Left lobe of liver (tissue), 2 donors: ENCODE measurements at places on chromosomes 13 and 19.
A peak's percentile ranks its signal among the peaks of the same experiment; 100 is the strongest.

- peak; percentile 84 for DNase-seq
These were observed 4.8 kb upstream of the TM9SF2 start for GRCh38 chr13:99496184-99497142.

- no peak for DNase-seq
These were observed 64.8 kb upstream of the GPR183 start for GRCh38 chr13:99371956-99372355.

DNA sequence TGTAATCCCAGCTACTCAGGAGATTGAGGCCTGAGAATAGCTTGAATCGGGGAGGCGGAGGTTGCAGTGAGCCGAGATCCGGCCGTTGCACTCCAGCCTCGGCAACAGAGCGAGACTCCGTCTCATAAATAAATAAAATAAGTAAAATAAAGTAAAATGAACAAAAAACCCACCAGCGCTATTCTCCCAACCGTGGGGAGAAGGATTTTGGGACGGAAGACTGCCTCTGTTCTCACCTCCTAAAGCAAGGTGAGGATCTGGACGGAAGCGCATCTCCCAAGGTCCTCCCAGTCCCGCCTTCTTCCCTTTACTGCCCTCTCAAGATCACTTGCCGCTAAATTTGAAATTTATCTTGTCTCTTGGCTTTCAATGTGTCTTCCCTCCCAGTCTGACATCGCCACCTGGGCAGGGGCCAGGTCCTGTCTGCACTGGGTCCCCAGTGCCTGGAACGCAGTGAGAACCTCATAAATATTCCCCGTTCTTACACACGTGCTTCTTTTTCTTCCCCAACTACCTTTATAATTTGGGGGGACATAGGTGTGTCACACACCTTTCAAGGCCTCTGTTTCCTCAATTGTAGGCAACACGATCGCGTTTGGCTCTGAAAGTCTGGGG is 1.2 kb upstream of the DNAJB1 start:
- DNase-seq = no peak

DNA sequence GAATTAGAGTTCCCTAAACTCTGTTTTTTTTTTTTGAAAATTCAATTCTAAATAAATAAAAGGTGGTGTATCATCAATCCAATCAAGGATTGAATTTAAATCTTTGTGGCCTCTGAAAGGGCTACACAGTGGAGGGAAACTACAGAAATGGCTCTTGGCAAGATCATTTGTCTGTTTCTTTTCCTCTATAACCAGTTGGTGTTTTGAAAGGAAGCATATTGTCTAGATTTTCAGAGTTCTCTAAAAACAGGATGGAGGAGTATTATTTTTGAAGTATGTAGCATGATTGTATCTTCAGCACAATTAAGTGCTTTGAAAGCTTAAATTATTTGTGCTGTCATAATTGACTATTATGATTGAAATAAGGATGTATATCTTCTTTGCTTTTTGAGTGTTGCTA is 29.8 kb downstream of the WASF3 start:
- no peak for DNase-seq

DNA sequence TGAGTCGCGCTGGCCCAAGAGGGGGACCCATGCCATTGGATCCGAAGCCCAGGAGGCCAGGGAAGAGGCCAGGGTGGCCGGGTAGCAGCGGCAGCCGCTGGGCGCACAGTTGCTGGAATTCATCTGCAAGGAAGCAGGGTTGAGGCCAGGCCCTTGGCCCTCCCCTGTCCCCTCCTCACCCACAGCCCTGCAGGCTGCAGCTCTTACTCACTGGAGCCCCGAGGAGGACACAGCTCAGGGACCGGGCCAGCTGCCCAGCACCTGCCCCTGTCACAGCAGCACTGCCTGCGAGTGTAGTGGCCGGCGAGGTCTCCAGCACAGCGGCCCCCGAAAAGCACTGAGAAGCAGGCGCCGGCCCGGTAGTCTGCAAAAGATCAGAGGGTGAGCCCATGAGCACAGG is 11.2 kb downstream of the FBN3 start:
- DNase-seq = no peak

DNA sequence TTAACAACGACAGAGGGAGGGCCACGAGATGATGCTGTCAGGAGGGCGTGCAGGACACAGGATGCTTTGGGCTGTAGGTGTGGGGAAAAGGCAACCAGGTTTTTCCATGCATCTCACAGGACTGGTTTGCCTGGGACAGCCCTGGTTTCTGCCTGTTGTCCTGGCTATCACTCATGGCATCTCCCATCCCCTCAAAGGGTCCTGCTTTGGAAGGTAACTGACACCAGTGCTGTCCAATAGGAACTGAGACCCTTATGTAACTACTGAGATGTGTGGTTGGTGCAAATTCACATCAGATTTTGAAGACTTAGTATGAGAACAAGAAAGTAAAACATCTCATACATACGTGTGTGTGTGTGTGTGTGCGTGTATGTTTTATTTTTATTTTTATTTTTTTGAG is 144.2 kb downstream of the URI1 start:
- no peak for DNase-seq

- no peak for DNase-seq
These were observed 549.2 kb upstream of the KLF12 start for GRCh38 chr13:74683411-74683810.

DNA sequence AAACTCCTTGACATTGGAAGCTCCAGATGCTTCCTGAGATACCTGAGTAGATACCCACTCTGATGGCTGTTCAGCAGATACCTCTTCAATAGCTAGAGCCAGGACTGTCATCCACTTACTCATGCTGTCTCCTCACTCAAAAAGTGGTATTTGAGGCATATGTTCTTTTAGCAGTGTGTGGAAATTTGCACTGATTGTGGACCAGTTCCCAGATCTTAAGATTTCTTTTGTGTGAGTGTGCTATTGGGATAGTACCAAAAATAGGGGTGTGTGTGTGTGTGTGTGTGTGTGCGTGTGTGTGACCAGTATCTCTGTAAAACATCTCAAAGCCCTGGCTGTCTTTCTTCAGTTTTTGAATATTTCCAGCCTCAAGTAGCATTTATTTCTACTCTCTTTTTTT is 108.3 kb downstream of the SLITRK5 start:
- no peak for DNase-seq

DNA sequence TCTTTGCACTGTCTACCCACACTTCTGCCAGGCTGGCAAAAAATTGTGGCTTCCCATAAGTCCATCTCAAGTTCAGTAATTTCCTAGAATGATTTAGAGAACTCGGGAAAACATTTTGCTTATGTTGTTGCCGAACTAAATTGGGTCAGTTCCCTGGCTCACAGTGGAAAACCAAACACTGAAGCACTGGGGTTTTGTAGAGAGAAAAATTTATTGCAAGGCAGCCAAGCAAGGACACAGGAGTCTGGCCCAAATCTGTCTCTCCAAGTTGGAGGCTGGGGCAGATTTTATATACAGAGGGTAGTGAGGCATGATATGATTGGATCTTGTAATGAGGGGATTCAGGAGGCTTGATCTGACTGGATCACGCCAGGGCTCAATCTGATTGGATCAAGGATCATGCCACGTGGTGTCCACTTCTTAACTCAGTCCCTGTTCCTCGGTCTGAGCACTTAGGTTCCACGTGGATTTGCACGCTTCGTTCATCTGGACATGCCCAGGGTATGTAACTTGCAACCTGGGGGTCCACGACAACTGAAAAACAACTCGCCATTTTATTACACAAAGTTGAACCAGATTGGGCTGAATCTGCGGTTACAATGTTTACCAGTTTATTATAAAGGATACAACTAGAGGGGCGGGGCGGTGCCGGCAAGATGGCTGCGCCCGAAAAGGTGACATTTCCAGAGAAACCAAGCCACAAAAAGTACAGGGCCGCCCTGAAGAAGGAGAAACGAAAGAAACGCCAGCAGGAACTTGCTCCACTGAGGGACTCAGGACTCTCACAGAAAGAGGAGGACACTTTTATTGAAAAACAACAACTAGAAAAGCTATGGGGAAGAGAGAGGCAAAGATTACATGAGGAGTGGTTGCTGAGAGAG is 7.3 kb downstream of the CD209 start:
- no peak for DNase-seq

GRCh38 chr13:35164324-35164932 is 222.4 kb downstream of the NBEA start:
- no peak for DNase-seq

GRCh38 chr19:18422530-18423191 is 3.5 kb downstream of the SSBP4 start:
- no peak for DNase-seq

GRCh38 chr19:45117671-45118070 is 24.7 kb downstream of the PPP1R37 start:
- no peak for DNase-seq

DNA sequence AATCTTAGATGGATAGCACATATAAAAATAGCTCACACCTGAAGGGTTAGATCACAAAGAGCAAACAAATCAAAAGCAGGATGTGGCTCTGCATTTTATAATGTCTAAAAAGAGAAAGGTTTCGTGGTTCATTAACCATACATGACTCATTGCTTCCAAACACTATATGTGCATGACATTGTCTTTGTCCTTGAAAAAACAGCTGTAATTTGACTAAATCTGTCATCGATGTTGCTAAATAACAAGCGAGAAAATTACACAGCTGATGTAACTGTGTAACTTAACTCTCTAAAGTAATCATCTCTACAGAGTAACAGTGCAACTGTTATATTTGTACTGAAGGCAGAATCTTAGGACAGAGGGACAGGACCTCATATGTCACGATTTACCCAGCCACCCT is 383.1 kb upstream of the GPC6 start:
- DNase-seq = no peak

DNA sequence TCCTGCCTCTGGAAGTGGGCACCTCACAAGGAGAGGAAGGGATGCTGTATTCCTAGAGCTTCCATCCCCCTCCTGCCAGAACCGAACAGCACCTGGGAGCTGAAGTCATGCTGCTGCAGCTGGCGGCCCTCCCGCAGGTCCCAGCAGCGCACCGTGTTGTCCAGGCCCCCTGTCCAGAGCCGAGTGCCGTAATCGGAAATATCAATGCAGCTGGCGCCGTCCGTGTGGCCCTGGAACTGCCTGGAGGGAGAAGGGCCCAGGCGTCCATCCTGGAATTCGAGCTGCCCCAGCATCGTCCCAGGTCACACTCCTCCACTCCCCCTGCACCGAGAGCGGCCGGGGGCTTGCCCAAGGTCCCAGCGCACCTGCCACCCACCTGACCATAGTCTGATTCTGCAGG is 23.7 kb downstream of the TLE2 start:
- no peak for DNase-seq

- DNase-seq = no peak
These were observed 16.3 kb upstream of the PTBP1 start for GRCh38 chr19:780935-781334.

DNA sequence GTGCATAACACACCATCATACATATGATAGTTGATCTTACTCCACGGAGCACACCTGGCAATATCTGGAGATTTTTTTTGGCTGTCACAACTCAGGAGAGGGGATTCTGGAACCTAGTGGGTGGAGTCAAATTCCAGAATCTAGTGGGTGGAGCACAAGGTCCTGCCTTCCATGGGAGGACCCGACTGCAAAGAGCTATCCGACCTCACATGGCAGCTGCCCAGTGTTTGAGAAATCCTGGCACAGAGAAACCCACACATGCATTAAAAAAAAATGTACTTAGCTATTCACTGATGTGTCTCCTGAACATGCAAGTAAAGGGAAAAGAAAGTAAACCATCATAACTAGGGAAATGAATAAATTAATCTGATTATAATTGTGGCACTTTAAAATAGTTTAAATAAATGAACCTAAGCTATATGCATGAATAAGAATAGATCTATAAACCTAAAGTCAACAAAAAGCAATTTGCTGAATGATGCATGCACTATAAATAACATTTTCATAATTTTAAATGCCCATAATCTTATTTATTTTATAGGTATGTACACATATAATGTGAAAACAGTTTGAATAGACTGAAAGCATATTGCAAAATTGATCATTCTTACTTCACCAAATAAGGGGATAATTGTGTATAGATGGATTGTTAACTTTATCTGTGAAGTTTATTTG is 300.3 kb downstream of the MYO16 start:
- DNase-seq = no peak

GRCh38 chr13:96141032-96141431 is 51.1 kb downstream of the HS6ST3 start:
- DNase-seq = no peak

GRCh38 chr19:10005632-10006334 is 4.5 kb downstream of the COL5A3 start:
- no peak for DNase-seq

GRCh38 chr13:30802501-30802900 is 67.2 kb downstream of the ALOX5AP start:
- DNase-seq = no peak

GRCh38 chr13:46119883-46120614 is 15.2 kb upstream of the CPB2 start:
- DNase-seq = no peak

DNA sequence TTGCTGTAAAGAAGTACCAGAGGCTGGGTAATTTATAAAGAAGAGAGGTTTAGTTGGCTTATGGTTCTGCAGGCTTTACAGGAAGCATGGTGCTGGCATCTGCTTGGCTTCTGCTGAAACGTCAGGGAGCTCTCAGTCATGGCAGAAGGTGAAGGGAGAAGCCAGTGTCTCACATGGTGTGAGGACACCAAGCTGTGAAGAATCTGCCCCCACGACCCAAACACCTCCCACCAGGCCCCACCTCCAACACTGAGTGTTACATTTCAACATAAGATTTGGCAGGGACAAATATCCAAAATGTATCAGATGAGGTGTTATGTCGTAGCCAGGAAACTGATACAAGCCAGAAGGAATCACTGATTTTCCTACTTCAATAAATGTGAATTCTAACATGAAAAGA is 136.5 kb downstream of the CYSLTR2 start:
- DNase-seq = no peak

DNA sequence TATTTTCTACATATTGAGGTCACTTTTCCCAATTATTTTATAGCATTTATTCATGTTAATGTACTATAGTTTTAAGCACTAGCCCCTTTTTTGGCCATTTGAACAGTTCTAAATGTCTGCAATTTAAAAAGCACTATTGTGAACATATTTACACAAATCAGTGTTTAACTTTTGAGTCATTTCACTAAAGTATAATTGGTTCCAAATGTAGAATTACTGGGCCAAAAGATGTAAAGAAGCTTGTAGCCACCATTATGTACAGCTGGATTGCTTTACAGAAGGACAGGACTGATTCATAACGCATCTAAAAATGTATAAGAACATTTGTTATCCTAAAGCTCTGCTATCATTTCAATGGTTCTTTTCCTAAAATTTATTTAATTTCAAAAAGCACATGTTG is 16.6 kb upstream of the ATP12A start:
- no peak for DNase-seq

DNA sequence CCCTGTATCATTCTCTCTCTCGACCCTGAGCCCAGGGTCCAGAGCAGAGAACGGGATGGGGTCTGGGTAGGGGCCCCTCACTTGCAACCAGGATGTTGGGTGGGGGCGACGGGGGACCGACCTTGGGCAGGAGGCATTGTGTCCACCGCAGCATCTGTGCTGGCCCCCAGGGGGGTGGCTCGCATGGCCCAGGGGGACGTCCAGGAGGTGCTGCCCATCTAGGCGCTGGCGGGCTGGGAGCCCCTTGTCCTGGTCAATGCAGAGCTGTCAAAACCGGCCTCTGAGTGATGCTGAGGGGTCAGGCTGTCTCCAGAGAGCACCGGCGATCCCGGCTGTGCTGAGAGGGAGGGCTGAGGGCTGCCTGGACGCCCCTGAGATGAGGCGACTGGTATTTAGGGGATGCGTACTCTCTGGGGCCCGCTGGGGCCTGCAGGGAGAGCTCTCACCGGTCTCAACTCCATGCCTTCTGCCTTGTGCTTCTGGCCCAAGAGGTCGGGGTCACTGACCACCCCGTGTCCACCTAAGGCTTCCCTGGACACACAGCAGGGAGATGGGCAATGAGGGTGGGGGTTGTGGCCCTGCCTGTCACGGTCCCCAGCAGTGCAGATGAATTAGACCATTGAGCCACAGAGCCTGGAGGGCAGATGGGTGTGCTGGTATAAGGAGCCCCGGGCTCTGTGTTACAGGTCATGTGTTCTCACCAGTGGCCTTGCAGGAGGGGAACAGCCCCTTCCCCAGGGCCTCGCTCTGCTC is 8.6 kb downstream of the RPS9 start:
- peak; percentile 59 for DNase-seq
